ENCODE measurements at places on chromosomes 6 and 20. TPM values are rescaled to one million over a fixed set of nuclear protein-coding genes. Genes with fewer than 3 reads are reported as not detected.

DNA sequence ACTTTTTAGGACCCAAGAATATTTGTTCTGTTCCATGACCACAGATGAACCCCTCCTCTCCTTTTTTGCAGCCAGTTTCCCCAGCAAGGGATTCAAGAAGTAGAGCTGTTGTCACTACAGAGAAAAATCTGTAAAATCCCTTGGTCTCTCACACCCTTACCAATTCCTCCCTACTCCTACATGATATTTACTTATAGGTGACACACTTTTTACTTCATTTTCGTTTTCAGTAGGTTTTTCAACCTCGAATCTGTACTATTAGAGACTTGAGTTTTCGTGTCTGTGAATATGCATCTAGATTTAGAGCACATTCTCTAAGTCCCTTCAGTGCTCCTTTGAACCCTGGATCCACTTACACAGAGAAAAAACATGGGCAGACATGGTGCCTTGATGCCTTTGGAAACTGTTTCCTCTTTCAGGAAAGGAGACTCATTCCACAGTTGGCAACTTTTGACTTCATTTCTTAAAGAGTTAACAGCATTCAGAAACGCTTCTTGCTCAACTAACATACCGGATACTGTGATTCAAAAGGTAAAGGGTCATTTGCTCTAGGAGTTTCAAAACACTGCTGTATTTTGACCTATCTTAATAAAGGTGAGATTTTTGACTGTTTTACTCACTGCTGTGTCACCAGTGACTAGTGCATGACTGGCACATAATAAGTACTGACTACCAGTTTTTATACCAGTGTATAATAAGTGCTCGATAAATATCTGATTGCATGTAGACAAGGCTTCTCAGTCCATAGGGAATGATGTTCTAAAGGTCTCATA, 50.6 kb downstream of the LAMA4 start:
- no peak for DNase-seq

- no peak for DNase-seq
These were observed 15.9 kb downstream of the DLL1 start for GRCh38 chr6:170274713-170275560.

- no peak for DNase-seq
These were observed 82.0 kb downstream of the JPH2 start for GRCh38 chr20:44104798-44105517.

DNA sequence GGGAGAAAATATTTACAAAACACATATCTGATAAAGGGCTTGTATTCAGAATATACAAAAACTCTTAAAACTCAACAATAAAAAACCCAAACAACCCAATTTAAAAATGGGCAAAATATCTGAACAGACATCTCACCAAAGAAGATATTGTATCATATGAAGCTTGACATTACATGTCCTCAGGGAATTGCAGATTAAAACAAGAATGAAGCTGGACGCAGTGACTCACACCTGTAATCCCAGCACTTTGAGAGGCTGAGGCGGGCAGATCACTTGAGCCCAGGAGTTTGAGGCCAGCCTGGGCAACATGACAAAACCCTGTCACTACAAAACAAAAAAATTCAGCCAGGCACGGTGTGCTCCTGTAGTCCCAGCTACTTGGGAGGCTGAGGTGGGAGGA, 135.4 kb upstream of the AKIRIN2 start:
- DNase-seq: no peak

DNA sequence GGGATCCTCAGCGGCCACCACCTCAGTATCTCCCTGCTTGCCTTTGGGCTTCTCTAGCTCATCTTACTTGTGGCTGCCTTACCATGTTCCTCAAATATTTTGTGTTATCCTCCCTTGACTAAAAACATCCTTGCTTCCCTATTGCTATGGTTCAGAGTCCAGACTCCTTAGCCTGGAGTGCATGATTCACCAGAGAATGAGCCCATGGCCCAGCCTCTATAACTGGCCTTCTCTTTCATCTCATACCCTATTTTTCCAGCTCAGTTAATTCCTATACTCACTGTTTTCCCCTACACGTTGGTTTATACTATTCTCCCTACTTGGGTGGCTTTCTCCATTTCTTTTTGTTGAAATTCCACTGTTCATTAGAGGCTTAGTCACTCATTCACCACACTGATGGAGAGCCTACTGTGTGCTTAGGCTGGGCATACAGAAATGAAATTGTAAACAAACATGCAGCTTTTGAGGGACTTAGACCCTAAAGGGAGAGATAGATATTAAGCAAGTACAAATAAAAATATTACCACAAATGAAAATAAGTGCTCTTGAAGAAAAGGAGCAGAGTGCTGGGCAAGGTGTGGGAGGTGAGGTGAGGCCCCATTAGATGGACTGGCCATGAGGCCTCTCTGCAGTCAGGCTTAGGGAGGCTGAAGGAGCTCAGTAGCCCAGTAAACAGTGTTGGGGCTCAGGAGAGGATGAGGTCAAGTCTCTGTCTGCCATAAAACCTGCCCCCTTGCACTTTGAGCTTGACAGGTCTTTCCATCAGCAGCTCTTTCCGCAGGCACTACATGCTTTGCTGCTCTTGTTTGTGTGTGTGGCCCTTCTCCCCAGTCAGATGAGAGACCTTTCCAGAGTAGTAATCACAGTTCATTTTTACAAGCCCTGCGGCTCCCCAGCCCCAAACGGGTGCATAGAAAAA, 109.3 kb downstream of the TCP11 start:
- no peak for DNase-seq

GRCh38 chr6:53347921-53348370, 804 bp downstream of the ELOVL5 start:
- no peak for DNase-seq

DNA sequence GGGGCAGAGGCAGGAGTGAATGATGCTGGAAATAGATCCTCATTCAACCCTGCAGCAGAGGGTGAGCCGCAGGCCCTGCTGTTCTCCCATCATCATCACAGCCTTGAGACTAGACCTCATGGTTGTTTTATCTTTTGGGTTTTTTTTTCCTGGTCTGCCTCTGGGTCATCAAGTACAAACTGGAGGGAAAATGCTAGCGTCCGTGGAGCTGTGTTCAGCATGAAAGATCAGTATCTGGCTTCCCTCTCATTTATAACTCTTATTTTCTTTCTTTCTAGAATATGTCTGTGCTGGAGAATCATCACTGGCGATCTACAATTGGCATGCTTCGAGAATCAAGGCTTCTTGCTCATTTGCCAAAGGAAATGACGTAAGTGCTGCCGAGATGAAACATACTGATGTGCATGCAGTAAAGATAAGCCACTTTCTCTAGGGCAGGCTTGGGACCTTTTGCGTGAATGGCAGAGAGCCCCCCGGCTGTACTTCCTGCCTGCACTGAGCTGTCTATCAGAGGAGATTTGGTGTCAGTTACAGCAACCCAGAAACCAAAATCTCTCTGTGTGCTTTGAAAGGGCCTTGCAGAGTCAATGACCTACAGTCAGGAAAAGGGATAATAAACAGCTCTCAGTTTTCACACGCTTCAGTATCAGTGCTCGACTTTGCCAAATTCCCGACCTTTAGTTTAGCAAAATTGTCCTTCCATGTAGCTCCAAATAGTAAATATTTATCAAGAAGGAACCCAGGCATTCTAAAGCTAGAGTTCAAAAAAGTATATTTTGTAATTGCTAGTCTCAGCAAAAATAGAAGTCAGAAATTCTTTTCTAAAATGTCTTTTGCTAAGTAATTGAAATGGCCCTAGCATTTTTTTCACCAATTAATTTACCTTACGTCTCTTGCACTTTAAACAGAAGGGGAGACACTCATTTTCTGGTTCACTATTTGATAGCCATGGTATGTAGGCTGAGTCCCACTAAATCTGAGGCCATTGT, 76.3 kb downstream of the MTFR2 start:
- no peak for DNase-seq

- DNase-seq: no peak
These were observed 161.6 kb upstream of the TNFAIP3 start for GRCh38 chr6:137705160-137706082.

- no peak for DNase-seq
These were observed 61.4 kb downstream of the PHF20 start for GRCh38 chr20:35833241-35833640.

DNA sequence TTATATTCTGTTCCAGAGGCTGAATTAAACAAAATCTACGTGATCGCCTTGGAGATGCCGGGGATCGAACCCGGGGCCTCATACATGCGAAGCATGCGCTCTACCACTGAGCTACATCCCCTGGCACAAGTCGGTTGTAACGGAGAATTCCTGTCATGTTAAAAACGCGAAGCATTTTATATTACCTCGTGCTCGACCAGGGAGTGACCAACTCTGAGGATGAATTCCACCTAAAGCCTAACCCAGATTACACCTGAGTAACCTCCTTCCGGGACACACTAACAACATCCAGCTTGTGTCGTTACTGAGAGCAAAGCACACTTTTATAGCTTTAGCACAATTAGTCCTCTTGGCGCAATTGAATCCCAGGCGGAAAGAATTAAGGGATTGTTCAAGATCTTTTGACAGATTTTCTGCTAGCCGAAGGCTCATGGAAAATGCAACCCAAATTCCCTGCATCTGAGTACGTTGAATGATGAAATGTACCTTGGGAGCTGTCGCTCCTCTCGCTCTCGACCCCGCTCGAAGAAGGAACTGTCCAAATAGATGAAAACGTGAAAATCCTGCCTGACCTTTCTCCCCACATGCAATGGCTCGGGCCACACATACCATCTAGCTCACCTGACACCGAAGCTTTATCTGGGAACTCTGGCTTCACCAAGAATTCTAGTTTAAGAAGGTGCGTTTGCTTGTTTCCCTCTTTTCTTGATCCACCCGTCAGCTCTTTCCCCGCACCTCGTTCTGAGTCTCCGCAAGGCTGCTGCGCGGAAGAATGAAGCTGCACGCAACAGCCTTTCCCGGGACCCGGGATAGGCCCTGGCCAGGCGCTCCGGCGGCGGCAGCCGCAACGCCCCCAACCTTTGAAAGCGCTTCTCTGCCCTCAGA, 148.3 kb downstream of the GPX5 start:
- DNase-seq: no peak

DNA sequence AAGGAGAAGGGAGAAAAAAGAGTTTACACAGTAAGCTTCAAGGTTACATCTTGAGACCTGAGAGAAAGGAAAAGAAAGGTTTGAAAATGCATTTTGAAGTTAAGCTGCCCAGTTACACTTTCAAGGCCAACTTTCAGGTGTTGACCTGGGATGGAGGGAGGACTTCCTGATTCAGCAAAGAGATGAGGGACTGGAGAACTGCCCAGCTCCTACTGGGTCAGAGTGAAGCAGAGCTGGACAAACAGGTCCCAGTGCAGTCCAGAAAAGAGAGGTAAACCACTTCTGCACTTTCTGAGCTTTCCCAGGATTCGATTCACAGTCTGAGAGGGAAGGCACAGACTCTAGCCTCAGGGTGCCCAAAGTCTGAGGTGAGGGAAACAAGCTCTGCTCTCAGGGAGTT, 6.0 kb upstream of the TJAP1 start:
- DNase-seq: no peak

- no peak for DNase-seq
These were observed 48.3 kb downstream of the EFCAB8 start for GRCh38 chr20:32906871-32907495.

GRCh38 chr6:140032189-140032588, 657.7 kb upstream of the CITED2 start:
- DNase-seq: no peak

DNA sequence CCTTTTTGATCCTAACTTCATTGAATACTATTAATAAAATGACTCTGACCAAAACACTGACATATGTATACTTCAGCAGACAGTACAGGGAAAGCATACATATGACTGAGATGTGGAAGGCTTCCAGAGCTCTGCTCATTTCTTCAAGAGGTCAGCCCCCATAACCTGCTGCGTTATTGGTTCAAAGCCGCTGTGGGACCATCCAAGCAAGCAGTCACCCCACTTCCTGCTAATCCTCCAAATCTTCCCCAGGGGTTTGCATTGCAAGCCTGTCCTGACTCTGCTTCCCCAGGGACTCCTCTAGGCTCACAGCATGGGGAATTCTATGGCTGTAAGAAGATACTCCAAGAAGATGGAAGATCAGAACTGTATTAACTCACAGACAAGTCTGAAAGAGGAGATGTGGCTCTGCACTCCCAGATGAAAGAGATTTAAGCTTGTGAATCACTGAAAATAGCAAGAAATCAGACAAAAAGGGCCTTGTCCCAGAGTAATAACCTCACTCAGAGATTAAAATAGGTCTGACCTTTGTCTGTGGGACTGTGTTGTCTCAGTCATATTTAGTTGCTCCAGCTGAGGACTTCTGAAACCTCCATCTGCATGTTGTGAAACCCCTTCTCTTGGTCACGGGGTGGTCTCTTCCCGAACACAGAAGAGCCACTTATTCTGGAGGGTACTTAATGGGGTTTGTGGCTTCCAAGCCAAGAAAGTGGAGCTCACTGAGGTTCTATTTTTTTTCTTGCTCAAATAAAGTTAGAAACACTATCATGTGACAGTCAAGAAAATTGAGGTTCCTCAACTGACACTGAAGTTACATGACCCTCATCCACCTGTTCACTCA, 101.5 kb upstream of the MARCKS start:
- DNase-seq: no peak

DNA sequence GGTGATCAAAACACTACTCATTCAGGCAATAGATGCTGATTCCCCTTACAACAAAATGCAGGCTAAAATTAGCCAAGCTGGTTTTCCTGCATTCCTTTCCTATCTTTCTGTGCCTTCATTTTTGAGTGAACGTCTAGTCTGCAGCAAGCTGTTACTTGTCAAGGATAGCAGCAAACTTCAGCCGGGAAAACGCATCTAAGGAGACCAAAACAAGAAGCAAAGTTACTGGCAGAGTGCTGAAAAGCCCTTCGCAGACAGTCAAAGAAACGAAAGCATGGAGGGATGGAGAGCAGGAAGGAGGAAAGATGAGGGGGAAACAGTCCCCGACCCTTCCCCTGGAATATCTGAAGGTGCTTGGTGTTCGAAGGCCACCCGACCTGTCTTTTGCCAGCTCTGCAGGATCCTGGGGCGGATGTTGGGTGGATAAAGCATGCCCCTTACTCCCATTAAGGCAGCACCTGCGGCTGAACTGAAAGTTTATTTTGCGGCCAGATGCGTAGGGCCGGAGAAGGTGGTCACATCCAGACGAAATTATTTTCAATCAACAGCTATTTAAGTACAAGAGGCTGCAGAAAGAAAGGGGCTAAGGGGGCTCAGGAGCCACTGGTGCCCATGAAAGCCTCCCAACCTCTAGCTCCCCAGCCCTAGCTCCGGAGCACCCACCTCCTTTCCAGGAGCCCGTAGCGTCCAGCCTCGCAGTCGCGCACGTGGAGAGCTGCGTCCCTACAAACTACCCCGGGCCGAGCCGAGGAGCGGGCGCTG, 538 bp downstream of the FERMT1 start:
- no peak for DNase-seq

The FAM83D gene
- polyA plus RNA-seq: 40.1 TPM

The ZNF341 gene
- polyA plus RNA-seq: 2.9 TPM

The PNLDC1 gene
- not detected for polyA plus RNA-seq

The RAET1G gene
- 0.77 TPM for polyA plus RNA-seq

The MOXD1 gene
- polyA plus RNA-seq: 71.3 TPM

The ADAM33 gene
- 53.8 TPM for polyA plus RNA-seq

The MCHR2 gene
- not detected for polyA plus RNA-seq

The SYCP2L gene
- not detected for polyA plus RNA-seq

The OR12D3 gene
- not detected for polyA plus RNA-seq

Measured in BJ (cell line).